SIG-M5 (cell line): ENCODE measurements at places on chromosomes 13 and 19.

DNA sequence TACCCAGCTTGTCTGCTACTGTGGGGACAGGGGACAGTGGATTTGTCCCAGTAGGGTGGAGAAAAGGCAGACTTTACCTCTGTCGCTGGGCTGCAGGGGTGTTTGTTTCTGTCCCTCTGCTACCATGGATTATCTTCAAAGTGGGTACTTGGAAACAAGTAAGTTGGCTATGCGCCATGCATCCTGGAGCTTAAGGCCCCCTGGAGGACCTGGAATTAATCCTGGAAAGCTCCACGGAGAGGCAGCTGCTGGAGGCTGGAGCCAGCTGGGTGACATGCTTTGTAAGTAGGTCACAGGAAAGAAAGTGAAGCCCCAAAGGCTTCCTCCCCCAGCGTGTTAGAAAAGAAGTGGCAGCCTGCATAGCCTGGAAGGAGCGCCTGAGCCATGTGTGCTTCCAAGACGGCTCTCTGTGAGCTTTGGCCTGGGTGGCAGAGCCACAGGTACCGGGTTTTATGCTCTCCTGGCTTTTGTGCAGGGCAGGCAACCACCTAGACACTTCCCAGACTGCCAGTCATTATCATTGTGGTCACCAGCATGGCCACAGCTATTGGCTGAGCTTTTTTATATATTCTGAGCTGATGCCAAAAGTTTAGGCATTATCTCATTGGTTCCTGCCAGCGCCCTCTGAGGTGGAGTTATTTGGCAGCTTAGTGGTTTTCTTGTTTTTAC lies 9.5 kb downstream of the B3GLCT start:
- no peak for DNase-seq

- no peak for DNase-seq
Observed at GRCh38 chr13:28532388-28533124, 37.6 kb upstream of the FLT1 start.

- DNase-seq = no peak
Observed at GRCh38 chr19:33139165-33139564, 7.3 kb downstream of the WDR88 start.

DNA sequence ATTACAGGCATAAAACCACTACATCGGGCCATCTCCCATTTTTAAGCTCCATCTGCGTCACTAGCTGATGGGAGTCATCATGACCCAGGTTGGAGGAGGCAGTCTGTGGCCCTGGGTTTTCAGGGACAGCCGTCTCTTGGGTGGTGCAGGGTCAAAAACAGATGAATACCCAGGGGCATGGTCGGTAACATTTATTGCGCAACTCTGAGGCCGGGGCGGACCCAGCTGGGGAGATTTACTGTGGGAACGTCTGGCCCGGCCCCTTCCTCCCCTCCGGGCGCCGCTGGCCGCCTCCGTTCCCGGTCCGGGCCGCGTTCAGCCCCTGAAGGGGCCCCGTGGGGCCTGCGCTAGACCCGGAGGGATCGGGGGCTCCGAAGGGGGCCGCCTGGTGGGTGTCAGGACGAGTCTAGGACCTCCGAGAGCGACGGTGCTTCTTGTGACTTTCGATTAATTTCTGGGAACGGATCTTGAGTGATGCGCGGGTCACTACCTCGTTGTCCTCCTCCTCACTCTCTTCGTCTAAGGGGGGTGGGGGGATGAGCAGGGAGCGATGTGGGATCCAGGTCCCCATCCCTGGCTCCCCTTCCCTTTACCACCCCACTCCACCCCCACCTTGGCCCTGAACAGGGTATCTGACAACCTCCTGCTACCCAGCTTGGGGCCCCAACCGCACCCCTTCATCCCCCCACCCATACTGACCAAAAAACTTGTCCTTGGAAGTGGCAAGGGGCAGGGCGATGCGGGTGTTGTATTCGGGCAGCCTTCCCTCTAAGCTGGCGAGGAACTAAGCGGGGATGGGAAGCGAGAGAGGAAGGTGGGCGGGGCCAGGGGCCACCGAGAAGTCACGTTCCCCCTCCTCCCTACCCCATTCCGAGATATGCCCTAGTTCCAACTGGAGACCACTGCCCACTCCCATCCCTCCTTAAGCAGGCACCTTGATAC lies 1.6 kb upstream of the RGL3 start:
- no peak for DNase-seq

- DNase-seq = no peak
Observed at GRCh38 chr13:31587698-31588266, 151.5 kb upstream of the RXFP2 start.

GRCh38 chr19:46990991-46991676 lies 28.5 kb upstream of the NPAS1 start:
- no peak for DNase-seq

DNA sequence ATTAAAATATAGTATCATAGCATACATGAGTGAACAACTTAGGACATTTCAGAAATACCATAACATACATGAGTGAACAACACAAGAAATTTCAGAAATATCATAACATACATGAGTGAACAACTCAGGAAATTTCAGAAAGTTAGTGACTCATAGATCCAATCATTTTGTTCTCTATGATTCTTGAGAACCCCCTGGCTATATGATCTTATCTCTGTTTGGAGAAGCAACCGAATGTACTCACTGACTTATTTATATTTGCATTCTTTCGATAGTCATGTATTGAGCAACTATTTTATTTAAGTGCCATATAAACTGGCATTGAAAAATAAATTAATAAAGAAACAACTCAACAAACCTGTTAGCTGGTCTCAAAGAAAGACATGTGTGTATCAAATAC lies 251.1 kb downstream of the EFNB2 start:
- no peak for DNase-seq

GRCh38 chr13:78679329-78679728 lies 20.4 kb upstream of the OBI1 start:
- no peak for DNase-seq

DNA sequence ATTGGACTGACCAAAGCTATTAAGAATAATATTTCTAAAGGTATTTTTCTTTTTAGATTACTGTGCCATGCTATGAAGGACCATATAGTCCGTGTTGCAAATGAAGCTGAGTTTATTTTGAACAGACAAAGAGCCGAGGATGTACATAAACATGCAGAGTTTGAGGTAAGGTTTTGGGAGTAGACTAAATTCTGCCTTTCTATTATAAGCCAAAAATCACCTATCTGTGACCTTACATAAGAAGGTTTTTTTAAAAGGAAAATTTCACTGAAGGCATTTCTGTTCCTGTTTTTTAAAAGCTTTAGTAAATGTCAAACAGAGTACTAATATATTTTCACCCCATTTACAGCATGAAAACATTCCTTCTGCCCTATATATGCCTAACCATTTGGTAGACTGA lies 127.4 kb downstream of the MAB21L1 start:
- DNase-seq = no peak

- no peak for DNase-seq
Observed at GRCh38 chr13:113918580-113918979, 54.7 kb upstream of the GAS6 start.

DNA sequence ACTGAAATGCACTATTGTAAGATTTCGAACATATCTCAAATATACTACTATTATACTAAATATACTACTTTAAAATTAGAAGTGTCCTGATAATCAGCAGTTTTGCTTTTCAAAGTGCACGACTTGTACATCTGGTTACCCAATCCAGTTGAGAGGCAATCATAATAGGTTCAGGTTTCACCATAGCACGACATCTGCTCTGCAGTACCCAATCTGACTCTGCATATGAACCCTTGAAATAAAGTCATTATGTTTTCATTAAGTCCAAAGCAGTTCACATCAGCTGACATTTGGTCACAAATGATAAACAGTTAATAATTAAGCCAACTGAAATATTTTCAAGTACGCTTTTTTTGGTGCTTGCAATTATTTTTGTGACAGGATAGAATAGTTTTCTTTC lies 90.6 kb downstream of the PCDH9 start:
- no peak for DNase-seq

GRCh38 chr19:35362261-35363000 lies 4.2 kb downstream of the FFAR3 start:
- no peak for DNase-seq

GRCh38 chr13:20411638-20412342 lies 113.9 kb downstream of the CRYL1 start:
- no peak for DNase-seq

- DNase-seq = no peak
Observed at GRCh38 chr13:51324714-51325420, 14.6 kb upstream of the SERPINE3 start.

DNA sequence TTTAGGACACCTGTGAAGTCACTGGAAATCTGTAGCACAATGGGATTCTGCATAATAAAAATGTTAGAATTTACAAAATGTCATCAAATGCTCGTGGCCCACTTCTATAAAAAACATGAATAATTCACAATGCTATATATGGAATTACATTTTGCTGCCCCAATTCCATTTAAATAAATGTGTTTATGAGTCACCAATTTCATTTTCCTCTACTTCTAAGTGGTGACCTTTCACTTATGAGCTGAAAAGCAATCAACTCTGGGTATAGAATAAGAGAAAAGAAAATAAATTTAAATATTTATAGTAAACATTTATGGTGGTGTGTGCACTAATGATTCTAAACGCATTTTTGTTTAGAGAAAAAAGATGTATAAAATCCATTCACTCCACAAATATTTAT lies 516.7 kb upstream of the MIR17HG start:
- no peak for DNase-seq

DNA sequence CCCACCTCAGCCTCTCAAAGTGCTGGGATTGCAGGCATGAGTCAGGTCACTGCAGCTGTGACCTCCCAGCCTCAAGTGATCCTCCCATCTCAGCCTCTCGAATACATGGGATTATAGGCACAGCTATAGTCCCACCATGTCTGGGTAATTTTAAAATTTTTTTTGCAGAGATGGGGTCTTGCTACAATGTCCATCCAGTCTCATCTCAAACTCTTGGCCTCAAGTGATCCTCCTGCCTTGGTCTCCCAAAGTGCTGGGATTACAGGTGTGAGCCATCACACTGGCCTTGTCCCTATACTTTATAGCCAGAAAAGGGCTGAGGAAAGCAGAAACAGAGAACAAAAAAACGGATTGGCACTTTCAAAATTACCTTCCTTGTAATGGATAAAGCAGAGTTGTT lies 4.8 kb upstream of the FBXO27 start:
- no peak for DNase-seq

DNA sequence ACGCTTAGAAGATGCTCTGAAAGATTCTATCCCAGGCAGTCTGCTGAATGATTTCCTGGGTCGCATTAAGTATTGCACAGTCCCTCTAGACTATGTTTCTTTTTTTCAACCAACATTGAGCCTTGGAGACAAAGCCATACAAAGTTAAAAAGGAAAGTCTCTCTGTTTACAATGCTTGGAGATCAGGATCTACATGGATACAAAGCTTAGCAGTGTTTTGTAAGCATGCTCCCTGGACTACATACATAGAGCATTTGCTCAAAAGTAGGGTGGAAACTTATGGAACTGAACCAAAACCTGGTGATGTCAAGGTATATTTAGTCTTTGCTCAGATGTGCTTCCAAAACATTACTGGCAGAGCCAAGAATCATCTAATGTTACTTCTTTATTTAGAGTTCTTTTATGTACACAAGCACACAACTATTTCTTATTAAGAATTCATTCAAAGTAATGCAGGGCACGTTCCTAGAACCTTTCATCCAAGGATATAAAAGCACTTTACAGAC lies 241.2 kb downstream of the ABCC4 start:
- no peak for DNase-seq

DNA sequence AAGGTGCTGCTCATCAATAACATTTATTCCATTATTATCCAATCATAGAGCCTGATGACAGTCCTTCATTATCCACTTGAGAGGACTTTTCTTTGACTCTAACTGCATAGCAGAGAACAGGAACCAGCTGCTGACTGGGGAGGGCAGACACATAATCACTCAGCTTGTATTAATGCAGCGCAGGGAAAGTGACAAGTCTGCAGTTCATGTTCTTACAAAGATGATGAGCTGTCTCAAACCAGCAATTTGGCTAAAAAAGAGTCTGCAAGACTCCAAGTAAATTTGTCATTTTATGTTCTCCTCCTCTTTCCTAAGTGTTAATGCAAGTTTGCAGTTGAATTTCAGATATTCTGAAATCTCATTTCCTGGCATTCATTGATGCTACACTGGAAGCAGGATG lies 40.0 kb upstream of the CBY2 start:
- DNase-seq = no peak

GRCh38 chr19:8245869-8246835 lies 37.0 kb downstream of the CERS4 start:
- DNase-seq = no peak

DNA sequence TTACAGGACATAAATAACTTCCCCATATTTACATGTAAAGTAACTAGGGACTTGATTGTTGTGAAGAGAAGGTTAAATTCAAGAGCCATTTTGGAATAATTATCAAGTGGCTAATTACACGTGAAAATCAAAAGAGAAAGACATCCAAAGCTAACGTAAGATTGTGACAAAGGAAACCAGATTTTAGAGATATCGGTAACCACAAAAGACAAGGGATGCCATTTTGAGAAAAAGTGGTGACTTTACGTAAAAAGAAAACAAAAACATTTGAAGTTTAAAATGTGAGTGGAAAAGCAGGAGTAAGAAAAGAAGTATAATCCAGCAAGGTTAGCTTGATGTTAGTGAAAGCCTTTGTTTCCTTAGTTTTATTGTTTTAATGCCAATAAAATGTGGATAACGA lies 10.9 kb upstream of the VWA8 start:
- DNase-seq = no peak

GRCh38 chr19:389255-389934 lies 19.6 kb downstream of the C2CD4C start:
- DNase-seq = no peak

- no peak for DNase-seq
Observed at GRCh38 chr19:12792853-12793289, 1.6 kb downstream of the JUNB start.

DNA sequence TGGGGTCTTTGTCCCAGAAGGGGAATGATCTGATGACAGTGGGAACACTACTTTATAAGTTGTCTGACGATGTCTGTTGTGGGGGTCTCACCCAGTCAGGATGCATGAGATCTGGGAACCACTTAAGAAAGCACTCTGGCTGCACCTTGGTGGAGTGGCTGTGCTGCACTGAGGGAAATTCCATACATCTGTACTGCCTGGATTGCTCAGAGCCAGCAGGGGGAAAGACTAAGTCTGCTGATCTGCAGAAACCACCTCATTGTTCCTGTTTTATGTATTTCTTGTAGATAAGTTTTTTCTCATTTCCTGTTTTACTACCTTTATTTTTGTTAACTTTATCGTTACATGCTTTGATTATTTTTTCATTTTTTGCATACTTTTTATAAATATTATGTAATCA lies 27.3 kb downstream of the ZNF430 start:
- no peak for DNase-seq

GRCh38 chr13:66745307-66745706 lies 484.8 kb downstream of the PCDH9 start:
- no peak for DNase-seq

DNA sequence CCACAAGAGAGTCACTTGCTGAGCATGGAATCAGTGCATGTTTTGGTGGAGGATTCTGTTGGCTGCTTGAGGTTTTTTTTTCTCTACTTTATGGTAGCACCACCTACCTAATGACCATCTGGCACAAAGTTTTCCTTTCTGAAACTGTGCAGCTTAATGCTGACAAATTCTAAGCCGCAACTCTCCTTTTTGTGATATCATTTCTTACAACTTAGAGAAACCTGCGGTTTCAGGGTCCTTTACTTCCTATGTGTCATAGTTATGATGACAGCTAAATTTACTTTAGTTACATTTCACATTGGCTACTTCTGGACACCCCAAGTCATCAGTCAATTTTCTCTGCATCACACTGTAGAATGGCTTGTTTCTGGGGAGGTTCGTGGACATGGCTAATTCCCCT lies 115.4 kb upstream of the TMTC4 start:
- DNase-seq = no peak
